Suppressor macrophage (primary cell): ENCODE measurements at places on chromosomes 5 and 9.
A peak's percentile ranks its signal among the peaks of the same experiment; 100 is the strongest.

DNA sequence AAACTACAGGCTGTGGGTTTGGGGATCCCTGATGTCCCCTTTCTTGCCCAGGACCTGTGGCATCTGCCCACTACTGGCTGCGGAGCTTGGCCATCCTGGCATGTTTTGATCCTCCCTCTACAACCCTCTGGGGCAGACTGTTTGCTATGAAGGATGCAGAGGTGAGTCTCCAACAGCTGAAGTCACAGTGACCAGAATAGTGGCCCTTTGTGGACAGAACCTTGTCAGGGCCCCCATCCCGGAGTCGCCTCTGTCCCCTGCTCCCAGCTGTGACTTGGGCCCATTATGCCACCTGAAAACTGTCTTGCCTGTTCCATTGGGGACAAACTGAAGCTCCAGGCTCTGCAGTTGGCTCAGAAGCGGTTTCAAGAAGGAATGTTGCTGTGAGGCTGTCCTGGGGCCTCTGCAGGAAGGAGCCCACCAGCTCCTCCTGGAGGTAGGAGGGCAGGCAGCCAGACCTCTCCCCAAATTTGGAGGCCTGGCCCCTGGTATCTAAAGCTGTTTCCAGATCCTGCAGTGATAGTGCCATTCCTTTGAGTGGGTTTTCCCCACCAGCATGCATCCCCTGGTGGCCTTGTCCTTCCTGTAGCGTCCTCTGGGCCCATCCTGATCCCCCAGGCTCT, 93.3 kb downstream of the BARX1 start:
- no peak for DNase-seq

DNA sequence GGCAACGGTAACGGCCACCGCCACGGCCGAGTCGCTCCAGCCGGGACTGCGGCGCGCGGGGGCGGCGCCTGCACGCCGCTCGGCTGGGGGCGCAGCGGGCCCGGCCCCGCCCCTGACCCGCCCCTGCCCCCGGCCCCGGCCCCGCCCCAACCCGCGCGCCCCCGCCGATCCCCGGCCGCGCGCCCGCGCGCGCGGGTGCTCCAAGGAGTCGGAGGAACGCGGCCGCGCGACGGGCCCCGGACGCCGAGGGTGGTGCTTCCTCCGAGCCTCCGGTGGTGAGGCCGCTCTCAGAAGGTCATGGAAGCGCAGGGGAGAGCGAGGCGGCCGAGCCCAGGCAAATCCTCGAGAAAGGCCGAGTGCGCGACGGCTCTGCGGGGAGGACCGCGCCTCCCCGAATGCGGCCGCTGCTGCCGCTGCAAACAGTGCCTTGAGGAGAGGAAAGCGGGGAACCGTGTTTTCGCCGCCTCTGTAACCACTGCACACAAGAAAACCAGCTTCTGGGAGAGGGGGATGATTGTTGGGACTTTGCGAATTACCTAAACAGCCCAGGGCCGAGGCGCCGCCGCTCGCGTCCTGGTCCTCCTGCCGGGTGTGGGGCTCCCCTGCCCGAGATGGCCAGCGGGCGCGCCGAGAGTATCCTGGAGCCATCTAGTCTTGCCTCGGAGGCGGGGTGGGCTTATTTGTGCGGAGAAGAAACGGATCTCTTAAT, at the start of gene LIFR:
Gene LIFR (minus strand): TSS at position 48 of the 709 bp plus-strand sequence. CDS start 25,999 bp downstream, outside the sequence.
- peak; percentile 39 for DNase-seq

- no peak for DNase-seq
Measured at GRCh38 chr5:122908662-122909061, 63.2 kb downstream of the SNX24 start.

GRCh38 chr9:85321561-85321960, 420.2 kb downstream of the AGTPBP1 start:
- DNase-seq: no peak

GRCh38 chr5:60010328-60010727, 116.8 kb upstream of the PDE4D start:
- peak; percentile 17 for DNase-seq

- DNase-seq: peak; percentile 39
Measured at GRCh38 chr5:132271251-132272246, 14.1 kb downstream of the PDLIM4 start.

GRCh38 chr9:110160123-110160522, 47.8 kb downstream of the C9orf152 start:
- DNase-seq: no peak

GRCh38 chr9:32873131-32873530, 89.8 kb downstream of the TMEM215 start:
- DNase-seq: no peak

DNA sequence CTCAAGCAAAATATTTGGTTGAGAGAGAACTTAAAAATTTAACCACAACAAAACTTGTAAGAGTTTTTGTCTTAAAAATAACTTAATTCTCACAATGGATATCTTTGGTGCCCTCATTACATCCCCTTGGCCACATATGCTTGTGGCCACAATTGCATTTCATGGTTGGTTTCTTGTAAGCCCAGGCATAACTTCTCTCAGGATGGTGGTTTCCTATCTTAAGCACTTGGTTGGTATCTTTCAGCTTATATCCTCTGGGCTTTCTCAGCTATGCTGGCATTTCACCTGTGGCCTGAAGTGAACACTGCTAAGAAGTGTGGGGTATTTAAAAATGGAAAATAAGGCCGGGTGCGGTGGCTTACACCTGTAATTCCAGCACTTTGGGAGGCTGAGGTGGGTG, 212.4 kb upstream of the MEF2C start:
- no peak for DNase-seq

- DNase-seq: no peak
Measured at GRCh38 chr5:53302529-53302928, 177.9 kb upstream of the FST start.

DNA sequence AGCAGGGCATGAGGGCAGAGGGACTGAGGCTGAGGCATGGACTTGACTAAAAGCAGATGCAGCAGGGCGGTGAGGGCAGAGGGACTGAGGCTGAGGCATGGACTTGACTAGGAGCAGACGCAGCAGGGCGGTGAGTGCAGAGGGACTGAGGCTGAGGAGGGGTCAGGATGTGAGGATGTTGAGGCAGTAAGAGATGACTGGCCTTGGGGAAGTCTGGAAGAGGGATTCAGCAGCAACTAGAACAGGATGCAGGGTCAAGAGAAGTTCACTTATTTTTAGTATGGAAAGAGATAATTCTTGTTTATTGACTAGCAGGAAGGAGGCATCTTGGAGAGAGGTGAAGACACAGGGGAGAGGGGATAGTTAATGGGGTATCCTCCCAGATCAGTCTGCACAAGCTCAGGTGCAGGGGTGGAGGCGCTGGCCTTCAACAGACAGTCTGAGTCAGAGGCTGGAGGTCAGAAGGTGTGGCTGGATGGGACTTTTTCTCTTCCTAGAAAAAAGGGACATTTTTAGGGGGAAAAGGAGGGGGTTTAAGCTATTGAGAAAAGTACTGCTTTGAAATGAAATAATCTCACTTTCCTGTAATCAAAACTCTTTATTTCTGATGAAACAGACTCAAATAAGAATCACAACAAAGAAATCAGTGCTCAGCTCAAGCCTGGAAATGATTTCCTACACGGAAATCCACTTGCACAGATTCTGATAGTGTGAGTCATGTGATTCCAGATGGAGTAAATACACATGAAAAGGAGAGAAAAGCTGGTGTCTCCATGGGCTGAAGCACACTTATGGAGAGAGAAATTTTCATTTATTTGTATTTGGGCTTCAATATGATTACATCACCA, 130.9 kb downstream of the PALM2AKAP2 start:
- no peak for DNase-seq

DNA sequence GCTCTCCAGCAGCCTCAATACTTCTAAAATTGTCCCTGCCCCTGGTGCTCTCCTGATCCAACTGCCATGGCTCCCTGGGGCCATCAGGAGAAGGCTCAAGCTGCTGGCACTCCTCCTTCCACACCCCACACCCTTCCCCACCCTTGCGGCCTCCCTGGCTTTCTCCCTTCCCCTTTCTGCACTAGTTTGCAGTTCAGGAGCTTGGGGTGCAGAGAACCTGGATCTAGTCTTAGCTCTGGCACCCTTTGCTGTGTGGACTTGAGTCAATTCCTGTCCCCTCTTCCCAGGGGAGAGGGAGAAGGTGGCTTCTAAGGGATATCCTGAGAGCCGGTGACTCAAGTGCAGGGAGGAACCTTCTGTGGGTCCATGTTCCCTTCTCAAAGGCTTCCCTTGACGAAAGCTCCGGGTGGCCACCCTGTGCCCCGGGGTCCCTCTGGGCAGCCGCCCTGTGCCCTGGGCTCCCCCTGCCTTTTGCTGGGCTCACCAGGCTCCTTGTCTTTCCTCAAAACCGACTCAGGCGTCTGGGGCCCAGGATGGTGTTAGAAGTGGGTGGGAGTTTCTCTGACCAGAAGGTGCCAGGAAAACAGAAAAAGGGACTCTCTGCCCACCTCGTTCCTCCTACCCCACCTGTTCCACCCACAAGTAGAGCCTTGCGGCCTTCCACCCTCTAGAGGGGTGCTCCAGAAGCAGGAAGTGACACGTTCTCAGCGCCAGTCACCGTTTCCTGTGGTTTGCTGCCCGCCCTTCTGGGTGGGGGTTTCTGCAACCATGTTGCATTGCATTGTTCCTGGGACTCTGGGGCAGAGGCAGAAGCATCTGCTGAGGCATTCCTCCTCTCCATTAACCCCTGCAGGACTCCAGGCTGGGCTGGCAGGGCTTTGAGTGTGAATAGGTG, 15.0 kb downstream of the GLIPR2 start:
- peak; percentile 93 for DNase-seq

GRCh38 chr9:135605238-135605781, 34.0 kb downstream of the GLT6D1 start:
- no peak for DNase-seq

DNA sequence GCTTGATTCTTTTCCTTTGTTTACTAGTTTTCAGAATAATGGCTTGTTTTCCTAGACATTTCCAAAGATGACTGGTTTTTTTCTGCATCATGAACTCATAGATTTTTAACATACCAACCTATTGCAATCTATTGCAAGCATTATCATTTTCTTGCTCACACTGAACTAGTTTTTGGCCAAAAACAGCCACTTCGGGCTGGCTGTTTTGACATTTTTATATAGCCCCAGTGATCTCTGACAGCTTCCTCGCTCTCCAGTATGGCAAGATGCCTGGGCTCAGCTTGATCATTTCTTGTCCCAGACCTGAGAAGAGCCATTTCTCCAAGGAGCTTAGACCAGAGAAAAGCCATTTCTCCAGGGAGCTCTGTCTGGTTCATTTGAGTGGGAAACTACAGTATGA, 94.3 kb upstream of the MAMDC2 start:
- no peak for DNase-seq

- no peak for DNase-seq
Measured at GRCh38 chr9:111572950-111573604, 26.4 kb downstream of the PTGR1 start.

GRCh38 chr5:439181-439580, 3.8 kb upstream of the EXOC3 start:
- DNase-seq: no peak

GRCh38 chr5:103598997-103599566, 36.5 kb upstream of the NUDT12 start:
- DNase-seq: no peak

GRCh38 chr9:80369641-80370040, 797.9 kb downstream of the TLE4 start:
- DNase-seq: no peak

GRCh38 chr9:76044266-76044819, 153.9 kb downstream of the PCSK5 start:
- no peak for DNase-seq

GRCh38 chr5:6768590-6769230, 55.5 kb downstream of the TENT4A start:
- DNase-seq: no peak

DNA sequence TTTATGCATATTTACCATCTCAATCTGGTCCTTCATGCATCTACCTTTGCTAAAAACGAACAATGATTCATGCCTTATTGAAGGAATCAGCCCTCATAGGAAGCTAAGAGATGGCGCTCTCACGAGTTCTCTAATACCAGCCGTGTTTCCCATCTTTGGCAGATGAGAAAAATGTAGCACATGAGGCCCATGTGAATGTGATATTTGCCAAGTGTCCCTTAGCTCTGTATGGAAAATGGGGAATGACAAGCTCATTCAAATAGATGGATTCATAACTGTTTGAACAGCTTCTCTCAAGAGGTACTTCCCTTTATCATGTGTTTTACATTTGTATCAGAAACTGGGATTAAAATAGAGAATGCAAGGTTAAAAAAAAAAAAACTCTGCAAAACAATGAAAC, 66.1 kb downstream of the TTC39B start:
- DNase-seq: no peak

DNA sequence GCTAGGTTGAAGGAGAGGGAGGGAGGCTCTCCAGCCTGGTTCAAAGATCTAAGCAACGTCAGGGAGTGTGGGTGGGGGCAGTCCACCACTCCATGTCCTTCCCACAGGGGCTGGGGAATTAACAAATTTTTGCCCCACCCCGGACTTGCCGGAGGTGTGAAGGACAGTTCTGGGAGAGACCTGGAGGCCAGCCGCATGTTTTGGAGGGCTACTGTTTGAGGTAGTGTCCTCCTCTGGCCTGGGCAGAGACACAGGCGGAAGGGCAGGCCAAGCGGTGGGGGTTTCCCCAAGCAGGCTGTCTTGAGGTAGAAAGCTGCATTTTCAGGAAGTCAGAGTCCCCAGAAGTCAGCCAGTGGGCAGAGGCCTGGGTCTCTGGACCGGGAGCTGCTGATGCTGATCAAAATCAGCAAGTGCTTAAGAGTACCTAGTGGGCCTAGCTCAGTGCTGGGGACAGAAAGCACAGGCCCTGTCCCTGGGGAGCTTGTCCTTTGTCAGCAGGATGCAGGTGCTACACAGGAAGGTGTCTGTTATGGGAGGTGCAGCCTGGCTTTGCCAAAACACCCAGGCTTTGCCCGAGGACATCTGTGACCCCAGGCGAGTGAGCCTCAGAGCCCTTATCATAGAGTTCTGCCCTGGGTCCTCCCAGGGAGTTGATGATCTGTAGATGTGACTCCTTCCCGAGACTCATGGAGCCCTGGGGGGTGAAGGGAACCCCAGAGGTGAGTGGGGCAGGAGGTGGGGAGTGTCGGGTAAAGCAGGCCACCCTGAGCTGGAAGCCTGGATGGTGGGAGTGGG, 18.5 kb downstream of the JADE2 start:
- peak; percentile 77 for DNase-seq

DNA sequence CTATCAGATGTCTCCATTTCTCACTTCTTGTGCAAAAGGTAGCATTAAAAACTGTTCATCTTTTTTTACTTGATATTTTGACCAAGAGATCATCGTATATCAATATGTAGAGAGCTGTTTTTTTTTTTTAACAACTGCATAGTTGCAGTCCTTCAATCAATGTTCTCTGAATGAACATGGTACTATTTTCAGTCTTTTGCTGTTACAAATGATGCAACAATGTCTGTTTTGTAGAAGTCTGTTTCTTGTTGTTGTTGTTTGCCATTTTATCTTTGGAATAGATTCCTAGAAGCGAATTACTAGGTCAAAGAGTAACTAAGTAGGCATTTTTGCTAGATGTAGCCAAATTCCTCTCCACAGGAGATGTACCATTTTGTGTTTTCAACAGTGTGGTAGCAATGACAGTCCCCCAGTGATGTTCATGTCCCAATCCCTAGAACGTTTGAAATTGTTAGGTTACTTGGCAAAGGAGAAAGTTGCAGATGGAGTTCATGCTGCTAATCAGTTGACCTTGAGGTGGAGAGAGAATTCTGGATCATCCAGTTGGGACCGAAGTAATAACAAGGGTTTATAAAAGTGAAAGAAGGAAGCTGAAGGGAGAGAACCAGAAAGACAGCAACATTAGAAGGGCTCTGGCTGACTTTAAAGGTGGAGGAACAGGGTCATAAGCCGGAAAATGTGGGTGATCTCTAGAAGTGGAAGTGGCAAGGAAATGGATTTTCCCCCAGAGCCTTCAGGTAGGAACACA, 6.3 kb downstream of the MTREX start:
- peak; percentile 3 for DNase-seq

- no peak for DNase-seq
Measured at GRCh38 chr5:89351975-89352374, 469.0 kb upstream of the MEF2C start.
